ENCODE measurements at places on chromosomes 4 and X.
A peak's percentile ranks its signal among the peaks of the same experiment; 100 is the strongest.

DNA sequence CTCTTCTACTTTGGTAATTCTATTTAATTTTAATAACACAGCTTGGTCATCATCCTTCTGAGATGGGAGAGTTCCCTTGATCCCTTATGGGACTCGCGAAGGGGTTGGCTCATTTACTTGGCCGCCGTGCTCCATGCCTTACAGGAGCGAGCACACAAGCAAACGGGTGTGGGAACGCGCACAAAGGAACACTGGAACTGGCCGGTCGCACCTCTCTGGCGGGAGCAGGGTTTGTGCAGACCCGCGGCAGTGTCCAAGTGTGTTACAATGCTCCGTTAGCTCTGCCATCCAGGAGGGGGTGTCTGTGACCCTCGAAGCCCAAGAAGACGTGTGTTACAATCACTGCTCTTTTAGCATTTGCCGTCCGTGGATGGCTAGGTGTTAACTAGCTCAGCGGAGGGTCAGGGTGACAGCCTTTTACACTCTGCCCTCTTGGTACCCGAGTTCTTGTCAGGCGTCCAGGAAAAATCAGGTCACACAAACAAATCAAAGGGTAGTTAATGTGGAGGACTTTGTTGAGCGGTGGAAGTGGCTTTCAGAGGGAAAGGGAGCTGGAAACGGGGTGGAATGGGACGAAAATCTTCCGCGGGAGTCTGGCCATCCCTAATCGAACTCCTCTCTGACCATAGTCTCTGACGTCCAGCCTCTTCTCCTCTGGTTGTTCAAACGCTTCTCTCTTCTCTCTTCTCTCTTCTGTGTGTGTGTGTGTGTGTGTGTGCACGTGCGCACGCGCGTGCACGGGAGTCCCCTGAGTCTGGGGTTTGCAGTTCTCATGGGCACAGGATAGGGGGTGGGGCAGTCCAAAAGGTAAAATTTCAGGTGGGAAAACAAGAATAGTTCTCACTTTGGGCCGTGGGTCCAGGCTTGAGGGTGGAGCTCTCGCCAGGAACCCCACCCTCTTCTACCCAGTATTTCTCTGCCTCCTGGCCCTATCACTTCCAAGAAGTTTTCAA is 76.3 kb downstream of the SLC10A7 start:
- DNase-seq, result no peak

- DNase-seq, result peak; percentile 51
Observed at GRCh38 chr4:152408514-152409327, 127.2 kb downstream of the FBXW7 start.

DNA sequence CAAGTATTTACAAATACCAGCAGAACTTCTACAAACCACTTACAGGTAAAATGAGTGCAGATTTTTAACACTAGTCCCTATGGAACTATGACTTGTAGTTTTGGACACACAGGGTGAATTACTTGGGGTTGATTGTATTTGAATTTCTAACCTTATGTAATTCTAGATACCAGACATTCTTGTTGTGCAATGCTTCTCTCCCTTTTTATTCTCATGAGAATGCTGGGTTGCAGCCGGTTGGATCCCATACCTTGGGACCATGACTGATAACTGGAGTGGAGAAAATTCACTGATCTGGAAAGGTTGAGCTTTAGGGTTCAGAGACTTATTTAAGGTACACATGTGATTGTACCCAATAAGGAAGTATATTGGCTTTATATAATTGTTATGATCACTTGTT is 8.8 kb downstream of the TET2 start:
- DNase-seq, result no peak

DNA sequence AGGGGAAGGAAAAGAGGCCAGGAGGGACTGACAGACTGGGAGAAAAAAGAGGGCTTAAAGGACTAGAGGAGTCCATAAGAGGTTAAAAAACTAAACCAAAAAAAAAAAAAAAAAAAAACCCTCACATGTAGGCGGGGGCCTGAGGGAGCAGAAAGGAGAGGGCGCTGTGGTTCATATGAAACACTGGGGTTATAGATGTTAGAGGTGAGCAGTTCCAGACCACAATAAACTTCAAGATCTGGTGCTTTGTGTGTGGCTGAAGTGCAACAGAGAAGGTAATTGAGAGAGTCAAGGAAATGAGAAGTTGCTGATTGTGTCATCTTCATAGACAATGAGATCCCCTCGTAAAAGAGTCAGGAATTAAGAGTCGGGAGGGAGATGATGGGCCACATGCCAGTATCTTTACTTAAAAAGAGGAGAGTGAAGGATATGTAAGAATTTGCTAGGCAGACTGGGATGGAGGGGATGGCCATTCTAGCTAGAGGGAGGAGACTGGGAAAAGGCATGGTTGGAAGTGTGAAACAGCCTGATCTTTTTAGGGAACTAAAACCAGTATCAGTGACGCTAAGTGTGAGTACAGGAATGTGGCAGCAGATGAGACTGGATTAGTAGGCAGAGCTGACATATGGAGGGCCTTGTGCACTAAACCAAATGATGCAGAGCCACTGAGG is 18.4 kb upstream of the OGT start:
- DNase-seq, result no peak

- DNase-seq, result peak; percentile 8
Observed at GRCh38 chrX:50180073-50180940, 20.5 kb downstream of the AKAP4 start.

GRCh38 chrX:112341598-112341997 is 259.0 kb upstream of the TRPC5 start:
- no peak for DNase-seq

DNA sequence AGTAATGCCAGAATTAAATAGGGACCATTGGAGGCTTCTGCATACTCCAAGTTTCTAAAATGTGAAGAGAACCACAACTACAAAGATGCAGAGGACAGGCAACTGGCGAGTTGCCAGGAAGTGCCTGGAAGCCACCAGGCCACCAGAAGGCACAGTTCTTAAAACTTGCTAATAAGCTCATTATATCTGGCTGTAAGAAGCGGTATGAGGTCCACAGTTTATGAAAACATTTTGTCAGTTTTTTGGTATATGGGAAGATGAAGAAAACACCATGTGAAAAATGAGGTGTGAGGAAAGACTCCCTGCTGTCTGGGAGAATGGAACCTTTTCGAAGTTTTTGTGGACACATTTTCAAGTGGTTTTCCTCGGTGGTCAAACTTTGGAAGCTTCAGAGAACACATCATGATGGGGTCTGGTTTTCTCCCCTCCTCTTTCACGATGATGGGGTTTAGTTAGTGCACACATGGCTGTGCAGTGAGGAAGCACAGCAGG is 202.7 kb downstream of the NR3C2 start:
- DNase-seq, result peak; percentile 22

DNA sequence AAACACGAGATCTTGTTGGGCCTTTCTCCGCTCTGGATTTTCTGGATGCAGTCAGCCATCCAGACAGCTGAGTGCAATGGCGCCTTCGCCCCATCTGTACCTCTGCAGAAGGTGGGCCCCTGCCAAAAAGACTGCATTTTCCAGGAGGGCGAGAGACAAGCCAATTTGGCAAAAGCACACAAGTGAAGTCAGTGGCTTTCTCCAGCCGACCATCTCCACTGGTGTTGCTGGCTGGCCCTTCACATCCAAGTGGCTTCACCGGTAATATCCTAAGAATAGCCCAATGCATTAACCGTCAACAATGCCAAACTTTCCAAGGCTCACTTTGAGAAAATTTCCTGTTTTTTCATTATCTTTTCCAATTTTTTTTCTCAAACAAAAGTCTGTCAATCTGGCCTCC is 96.2 kb upstream of the MXRA5 start:
- no peak for DNase-seq

GRCh38 chr4:36000941-36001557 is 243.3 kb downstream of the ARAP2 start:
- no peak for DNase-seq

DNA sequence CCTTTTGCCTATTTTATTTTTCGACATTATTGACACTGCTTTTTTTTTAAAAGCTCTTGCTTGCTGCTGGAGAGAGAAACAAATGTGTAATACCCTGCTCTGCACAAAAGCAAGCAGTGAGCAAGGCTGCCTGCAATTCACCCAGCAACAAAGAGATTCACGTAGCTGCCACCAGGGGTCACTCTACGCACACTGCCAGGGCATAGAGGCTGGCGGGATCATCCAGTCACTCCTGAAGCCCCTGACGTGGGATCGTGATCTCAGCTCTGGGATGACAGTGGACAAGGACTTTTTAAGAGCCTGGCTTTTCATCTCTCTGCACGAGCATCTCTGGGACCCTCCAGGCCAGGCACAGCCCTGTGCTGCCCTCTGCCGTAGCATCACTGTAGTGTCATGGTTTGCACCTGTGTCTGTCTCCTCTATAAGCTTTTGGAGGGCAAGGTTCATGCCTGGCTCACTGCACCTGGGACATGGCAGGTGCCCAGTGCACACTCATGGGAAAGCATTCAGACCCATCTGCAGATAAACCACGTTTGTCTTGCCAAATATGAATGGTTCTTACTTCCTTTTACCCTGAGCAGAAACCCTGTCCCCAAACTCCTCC is 19.8 kb downstream of the C4orf50 start:
- DNase-seq, result peak; percentile 88

DNA sequence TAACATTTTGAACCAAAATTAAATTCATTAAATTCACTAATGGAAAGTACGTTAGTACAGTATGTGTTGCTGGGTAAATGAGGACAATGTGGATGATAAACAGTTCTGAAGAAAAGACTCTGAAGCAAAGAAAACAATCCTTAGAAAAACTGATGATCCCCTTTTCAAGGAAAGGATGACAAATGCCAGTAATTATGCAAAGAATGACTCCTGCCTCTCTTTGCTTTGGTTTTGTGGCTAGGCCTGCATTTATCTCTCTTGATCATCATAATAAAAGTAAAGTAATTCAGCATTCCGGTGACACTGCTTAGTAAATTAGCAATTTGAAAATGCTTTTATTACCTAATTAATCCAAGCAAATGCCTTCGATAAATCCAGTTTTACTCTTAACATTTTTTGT is 652.2 kb upstream of the DIPK2B start:
- DNase-seq, result no peak

DNA sequence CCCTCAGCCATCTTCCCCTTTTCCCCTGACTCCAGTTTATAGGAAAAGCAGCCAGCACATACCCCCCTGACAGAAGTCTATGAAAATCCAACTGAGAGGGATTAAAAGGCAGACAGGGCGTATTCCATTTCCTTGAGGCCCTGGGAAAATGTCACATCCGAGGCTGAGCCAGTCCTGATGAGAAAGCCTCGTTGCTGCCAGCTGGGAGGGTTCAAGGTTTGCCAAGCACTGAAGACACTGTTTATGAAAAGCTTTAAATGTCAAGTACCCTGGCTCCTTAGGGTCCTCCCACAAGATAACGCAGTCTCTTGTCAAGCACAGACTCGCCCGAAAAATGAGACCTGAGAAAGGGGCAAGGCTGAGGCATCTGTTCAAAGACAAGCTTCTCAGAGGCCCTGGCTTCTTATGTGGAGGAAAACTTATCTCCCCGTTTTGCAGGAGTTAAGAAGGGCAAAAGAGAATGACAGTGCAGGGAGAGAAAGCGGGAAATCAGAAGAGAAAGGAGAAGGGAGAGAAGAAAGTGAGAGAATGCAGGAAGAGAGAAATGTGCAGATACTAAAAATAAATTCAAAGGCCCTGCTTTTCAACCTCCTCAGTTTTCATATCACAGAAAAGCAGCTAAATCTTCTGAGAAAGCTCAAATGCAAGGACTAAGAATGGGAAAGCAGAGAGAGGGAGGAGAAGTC is 44.7 kb downstream of the SCD5 start:
- peak; percentile 39 for DNase-seq

- peak; percentile 38 for DNase-seq
Observed at GRCh38 chrX:80807606-80807991, 2.1 kb downstream of the BRWD3 start.

GRCh38 chrX:51568586-51568985 is 50.1 kb downstream of the CENPVL3 start:
- DNase-seq, result no peak

GRCh38 chr4:151979819-151980218 is 219.0 kb upstream of the GATB start:
- no peak for DNase-seq

DNA sequence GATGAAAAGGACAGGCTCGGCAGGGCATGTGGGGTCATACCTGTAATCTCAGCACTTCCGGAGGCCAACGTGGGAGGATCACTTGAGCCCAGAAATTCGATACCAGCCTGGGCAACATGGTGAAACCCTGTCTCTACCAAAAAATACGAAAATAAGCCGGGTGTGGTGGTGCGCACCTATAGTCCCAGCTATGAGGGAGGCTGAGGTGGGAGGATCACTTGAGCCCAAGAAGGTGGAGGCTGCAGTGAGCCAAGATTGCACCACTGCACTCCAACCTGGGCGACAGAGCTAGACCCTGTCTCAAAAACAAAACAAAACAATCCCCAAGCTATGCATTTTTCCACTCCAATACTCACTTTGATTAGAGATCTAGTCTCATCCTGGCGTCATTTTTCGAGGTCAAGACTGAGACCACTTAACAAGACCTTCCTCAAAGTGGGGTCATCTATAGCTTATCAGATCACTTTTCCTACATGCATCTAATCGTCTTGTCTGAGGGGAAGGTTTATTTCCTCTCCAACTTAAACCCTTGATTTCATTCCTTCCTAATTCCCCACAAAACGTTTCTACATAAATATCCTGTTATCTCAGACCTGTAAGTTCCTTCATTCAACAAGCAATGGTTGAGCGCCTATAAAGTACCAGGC is 1.3 kb downstream of the NKAP start:
- DNase-seq, result no peak

DNA sequence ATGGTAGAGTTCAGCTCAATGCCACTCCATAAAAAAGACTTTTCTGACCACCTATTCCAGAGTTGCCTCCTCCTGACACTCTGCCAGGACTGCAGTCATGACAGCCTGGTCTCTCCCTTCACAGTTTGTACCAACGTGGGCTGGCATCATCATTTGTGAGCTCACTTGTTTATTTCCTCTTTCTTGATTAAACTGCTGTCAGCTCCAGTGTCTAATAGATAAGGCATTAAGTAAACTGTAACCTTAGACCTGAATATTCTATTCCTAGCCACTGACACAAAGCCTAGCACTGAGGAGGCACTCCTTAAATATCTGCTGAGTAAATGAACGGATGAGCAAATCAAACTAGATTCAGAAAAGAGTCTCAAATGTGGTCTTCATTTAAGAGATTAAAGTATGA is 48.7 kb downstream of the DDX60 start:
- DNase-seq, result no peak

GRCh38 chr4:141388481-141388880 is 167.8 kb downstream of the ZNF330 start:
- DNase-seq, result no peak
